ENCODE measurements at places on chromosomes 3 and 15. TPM values are rescaled to one million over a fixed set of nuclear protein-coding genes. Genes with fewer than 3 reads are reported as not detected.

Gene C3orf22
- total RNA-seq, result not detected

DNA sequence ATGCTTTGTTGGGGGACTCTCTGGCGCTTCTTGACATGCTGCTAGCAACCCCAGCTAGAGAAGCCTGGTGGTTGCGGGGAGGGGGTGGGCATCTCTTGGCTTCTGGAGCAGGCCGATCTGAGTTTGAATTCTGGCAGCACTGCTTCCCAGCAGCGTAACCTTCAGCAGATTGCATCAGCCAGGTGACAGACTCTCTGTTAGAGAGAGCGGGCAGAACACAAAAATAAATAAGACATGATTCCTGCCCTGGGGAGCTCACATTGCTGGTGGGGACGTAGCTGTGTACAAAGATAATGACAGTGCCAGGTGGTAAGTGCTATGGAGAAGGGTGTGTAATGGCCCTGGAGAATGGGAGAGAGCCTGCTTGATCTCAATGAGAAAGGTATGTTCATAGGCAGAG lies 87.4 kb downstream of the THSD4 start:
- no peak for DNase-seq

DNA sequence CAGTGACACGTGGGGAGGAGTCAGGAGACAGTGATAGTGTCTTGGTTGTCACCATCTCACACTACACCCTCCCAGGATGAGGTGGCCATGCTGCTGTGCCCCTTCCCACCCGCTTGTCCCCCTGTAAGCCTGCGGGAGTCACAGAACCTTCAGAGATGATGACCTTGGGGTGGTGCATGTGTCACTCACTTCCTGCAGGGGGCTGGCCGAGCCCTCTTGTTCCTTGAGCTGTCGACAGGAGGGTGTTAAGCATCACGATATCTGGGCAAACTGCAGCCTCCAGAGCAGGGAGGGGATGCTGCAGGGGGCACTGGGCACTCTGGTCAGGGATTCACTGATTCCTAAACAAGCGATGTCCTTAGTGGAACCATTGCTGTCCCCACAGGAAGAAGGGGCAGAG lies 27.7 kb downstream of the FAH start:
- no peak for DNase-seq

- peak; percentile 16 for DNase-seq
These were observed 609.1 kb upstream of the BCHE start for GRCh38 chr3:166446291-166446690.

DNA sequence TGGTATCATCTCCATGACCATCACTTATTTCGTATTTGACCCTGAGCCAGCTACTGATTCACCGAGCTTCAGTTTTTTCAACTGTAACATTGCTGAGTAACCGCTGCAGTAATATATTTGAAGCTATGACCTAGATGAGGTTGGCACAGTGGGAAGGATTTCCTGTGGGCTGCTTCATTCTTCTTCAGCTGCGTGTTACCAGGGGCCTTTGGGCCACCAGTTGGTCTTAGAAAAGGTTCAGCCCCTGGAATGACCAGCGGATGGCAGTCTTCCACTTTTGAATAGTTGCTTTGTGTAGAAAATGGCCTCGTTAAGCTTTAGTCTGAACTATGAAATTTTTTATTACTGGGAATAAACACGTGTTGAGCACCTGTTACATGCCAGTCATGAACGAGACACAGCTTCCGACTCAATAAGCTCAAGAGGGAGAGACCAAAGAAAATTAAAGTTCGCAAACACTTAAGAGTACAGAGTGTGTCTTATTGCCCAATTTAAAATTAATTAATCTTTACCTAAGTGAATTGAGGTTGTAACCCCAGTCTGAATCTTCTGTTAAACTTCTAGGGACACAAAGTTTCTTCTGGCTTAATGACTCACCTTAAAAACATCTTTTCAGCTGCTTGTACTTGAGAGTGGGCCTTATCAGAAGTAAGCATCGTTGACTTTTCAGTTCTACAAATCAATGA lies 57.6 kb upstream of the NR2E3 start:
- DNase-seq, result peak; percentile 97

Gene NEK11
- 28.6 TPM for total RNA-seq

DNA sequence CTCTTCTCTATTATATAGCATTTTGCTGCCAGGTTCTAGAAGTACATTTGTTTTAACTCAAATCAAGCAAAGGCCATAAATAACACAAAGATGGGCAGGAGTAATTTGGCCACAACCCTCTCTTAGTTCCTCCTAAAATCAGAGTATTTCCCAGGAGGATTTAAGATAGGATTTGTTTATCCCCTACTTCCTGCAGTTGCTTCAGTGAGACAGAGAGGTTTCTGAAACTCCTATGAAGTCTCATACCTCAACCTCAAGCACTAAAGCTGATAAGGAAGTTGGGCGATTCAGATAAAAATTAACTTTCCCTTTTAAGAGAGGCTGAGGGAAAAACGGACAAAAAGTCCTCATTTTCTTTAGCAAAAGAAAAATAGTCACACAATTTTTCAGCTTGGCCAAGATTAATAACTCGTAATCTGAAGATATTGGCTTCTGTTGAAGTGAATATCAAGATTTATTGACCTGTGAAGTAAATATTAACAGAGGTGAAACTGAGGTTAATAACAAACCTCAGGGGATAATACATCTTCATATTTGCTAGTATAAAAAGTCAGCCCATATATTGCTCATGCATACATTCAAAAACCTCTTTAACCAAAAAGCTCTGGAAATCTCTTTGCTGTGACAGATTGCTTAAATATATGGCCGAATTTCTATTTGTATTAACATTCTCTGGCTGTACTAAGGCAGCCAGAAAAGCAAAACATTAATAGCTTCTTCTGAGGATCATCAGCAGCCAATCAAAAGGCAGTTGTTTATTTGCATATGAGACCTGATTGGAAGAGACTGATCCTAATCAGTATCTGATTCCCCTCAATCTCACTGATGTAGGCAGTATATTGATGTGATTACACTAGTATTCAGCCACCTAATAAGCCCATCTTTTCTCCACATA lies 90.6 kb upstream of the GADL1 start:
- peak; percentile 50 for DNase-seq
